ENCODE measurements at places on chromosomes 3 and 15.

DNA sequence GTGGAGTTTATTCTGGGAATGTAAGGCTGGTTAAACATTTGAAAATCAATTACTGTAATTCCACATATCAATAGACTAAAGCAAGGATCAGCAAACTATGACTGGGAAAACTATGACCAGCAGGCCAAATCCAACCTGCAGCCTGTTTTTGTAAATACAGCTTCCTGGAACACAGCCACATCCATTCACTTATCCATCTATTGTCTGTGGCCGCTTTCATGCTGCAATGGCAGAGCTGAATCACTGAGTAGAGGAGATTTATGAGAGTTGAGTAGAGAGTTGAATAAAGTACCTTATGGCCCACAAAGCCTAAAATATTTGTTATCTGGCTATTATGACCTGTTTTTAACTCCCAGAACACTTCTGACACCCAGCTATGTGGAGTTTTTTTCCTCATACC lies 12.2 kb downstream of the MYLK start:
- no peaks in the 10 kb centered on the region for H3K27me3 ChIP-seq
- no peak overlapping the region for H3K27ac ChIP-seq
- no peaks in the 10 kb centered on the region for H3K36me3 ChIP-seq

DNA sequence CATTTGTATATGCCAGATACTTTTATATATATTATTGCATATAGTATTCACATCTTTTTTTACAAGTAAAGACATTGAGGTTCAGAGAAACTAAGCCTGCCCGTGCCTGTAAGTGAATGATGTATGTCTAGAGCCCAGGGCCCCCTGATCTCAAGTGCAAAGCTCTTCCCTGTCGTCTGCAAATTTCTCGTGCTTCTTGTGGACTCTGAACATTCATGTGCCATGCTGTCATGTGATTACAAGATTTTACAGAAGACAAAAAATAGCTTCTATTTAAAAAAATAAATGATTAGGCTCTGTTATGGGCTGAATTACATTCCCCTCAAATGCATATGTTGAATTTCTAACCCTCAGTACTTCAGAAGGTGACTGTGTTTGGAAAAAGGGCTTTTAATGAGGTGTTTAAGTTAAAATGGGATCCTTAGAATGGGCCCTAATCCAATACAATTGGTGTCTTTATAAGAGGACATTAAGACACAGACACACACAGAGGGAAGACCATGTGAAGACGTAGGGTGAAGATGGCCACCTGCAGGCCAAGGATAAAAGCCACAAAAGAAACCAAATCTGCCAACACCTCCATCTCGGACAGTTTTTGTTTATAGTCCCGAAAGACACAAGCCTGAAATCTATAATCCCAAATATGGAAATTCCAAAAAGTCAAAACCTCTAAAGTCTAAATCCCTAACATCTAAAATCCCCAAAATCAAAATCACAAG lies 3.9 kb upstream of the MASP1 start:
- no peak overlapping the region for H3K27ac ChIP-seq
- H3K4me3 ChIP-seq = no peak overlapping the region
- no peak for DNase-seq
- H3K4me1 ChIP-seq = no peaks in the 10 kb centered on the region

DNA sequence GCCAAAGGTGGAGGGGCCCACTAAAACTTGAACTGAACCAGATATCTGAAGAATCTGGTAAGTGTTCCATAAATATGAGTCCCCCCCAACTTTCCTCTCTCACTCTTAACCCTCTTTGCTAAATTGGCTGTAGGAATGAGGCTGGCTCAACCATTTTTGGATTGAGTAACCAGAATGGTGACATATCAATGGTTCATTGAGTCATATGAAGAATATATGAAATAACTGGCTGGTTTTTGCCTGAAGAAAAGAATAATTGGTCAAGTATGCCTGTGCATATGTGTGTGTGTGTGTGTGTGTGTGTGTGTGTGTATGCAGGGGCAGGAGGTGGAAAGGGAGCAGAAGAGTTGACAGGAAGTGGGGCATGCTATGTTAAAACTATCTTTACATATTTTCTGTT lies 472.9 kb upstream of the THBS1 start:
- no peaks in the 10 kb centered on the region for H3K4me1 ChIP-seq
- DNase-seq = no peak
- H3K27me3 ChIP-seq = no peaks in the 10 kb centered on the region
- H3K4me3 ChIP-seq = no peak overlapping the region

DNA sequence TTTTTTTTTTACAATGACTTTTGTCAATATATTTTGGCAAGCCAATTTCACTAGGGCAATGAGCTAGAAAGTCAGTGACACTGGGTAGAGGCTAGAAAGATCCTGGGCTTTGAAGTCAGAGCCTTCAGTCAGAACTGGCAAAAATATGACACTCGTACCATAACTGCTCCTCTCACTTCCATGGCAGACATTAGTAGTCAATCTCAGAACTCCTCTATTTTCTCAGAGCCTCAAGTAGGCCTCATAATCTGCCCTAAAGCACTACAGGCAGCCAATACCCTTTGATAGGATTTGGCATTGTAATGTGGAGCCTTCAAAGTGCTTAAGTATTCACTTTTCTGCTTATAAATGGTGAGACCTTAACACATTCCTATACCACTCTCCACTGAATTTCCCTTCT lies 67.8 kb downstream of the ADAMTS9 start:
- no peak overlapping the region for H3K27ac ChIP-seq
- H3K4me3 ChIP-seq = no peak overlapping the region
- no peaks in the 10 kb centered on the region for H3K27me3 ChIP-seq
- no peak for DNase-seq
- H3K36me3 ChIP-seq = peaks cover 30% of the 10 kb centered on the region

DNA sequence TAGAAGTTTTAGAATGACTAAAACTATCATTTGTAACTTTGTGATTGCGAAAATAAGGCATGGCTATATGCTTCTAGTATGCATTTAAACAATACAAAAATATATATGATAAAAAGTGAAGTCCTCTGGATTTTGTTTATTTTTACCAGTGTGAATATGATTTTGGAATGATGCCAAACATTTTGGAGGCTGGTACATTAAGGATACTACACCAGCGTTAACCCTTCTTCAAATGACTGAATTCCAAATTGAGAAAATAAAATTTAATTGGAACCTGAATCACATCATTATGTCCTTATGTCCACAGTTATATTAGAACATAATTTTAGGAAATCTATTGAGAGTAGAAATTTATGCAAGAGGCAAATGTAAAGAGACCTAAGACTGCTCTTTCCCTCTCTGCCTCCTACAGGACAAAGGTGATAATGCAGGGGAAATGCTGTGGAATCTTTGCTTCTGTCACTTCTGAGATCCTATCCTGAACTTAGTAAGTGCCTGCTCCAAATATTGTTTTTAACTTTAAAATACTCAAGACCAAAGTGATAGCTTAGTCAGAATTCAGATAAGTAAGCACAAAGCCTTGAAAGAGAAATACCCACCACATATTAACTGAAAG lies 121.1 kb upstream of the NANOGP8 start:
- no peak overlapping the region for H3K27ac ChIP-seq
- DNase-seq = no peak
- H3K4me3 ChIP-seq = no peak overlapping the region
- H3K4me1 ChIP-seq = no peaks in the 10 kb centered on the region

DNA sequence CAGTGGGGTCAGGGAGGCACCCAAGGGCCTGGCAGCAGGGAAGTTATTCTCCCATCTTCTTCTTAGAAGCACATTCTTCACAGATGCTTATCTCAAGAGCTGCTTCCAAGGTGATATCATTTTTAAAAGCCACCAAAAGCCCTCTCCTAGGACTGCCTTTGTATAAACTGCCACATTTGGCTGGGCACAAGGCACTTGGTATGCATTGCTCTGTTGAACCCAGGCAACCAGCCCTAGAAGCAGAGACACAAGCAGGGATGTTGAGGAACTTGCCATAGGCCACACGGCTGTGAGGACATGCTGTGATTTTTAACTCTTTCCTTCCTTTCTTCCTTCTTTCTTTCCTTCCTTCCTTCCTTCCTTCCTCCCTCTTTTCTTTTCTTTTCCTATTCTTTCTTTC lies 7.4 kb upstream of the SLC6A1 start:
- no peaks in the 10 kb centered on the region for H3K36me3 ChIP-seq
- no peak overlapping the region for H3K4me3 ChIP-seq
- H3K27me3 ChIP-seq = no peaks in the 10 kb centered on the region
- DNase-seq = no peak
- H3K4me1 ChIP-seq = no peaks in the 10 kb centered on the region
- H3K27ac ChIP-seq = no peak overlapping the region

DNA sequence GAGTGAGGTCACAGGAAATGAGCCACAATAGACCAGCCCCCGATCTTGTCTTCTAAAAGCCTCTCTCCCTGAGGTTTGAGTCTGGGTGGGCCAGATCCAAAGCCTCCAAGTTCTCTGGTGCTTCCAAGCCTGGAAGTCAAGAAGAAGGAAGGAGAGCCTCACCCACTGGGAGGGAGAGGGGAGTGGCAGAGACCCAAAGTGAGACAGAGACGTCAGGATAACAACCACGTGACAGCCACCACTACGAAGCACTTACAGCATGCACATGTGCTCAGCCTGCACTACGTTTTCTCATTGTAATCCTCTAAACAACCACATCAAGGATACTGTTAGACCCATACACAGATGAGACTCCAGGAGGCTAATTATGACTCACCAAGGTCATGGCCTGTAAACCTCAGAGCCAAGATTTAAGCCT lies 197.3 kb upstream of the LINGO1 start:
- DNase-seq = no peak
- H3K27me3 ChIP-seq = no peaks in the 10 kb centered on the region
- no peak overlapping the region for H3K27ac ChIP-seq
- H3K4me3 ChIP-seq = no peak overlapping the region

DNA sequence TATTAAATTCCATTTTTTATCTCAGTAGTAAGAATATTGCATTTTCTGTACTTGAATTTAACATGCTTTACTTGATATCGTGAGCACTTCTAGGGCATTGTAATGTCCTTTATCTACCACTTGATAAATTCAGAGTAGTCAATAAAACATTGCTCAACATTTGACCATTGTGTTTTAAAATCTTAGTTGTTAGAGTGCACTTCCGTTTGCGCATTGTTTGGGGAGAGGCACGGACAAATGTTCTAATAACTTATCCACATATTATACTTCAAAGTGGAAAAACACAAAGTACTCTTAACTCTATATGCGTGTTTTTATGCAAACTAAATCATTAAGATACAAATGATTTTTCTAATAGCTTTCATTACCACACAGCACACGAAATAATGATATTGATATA lies 419 bp downstream of the FAM227B start:
- no peaks in the 10 kb centered on the region for H3K4me1 ChIP-seq
- DNase-seq = no peak
- H3K27me3 ChIP-seq = no peaks in the 10 kb centered on the region
- peak overlapping the region; percentile 69 for H3K4me3 ChIP-seq
- peaks cover under 1% of the 10 kb centered on the region for H3K36me3 ChIP-seq

DNA sequence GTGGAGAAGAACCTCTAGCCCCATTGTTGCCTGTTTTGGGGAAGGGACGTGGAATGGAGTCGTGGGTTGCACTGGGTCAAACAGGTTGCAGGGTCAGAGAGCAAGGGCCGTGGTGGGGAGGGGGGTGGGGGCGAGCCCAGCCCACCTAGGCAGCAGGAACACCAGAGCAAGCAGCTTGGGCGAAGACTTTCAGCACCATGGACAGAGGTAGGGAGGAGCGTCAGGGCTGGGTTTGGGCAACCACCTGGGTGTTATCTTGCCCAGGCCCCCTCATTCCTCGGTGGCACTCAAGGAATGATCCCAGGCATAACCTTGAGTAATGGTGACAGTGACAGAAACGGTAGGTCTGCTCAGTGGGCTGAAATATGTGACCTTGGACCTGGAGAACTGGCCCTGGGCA lies 45.9 kb upstream of the TMEM115 start:
- no peak overlapping the region for H3K4me3 ChIP-seq
- H3K36me3 ChIP-seq = no peaks in the 10 kb centered on the region
- H3K27me3 ChIP-seq = no peaks in the 10 kb centered on the region

GRCh38 chr3:169354774-169355501 lies 308.6 kb downstream of the MECOM start:
- no peaks in the 10 kb centered on the region for H3K36me3 ChIP-seq
- DNase-seq = no peak
- no peaks in the 10 kb centered on the region for H3K4me1 ChIP-seq
- H3K27ac ChIP-seq = no peak overlapping the region

DNA sequence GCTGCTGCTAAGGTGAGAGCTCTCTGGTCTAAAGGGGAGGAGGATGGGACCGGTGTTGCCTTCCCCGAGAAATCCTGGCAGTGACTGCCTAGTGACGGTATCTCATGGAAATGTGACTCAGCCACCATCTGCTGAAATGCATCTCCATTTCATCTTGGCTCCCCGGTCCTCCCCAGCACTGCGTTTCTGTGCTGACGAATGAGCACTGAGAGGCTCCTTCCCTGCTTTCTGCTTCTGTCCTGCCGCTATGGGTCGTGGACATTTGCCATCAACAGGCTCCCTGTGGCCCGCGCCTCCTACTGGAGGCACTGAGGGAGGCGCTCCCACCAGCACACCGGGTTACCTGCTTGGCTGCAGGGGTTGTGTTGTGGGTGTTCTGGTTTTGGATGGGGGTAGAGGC lies 13.5 kb upstream of the SEC13 start:
- H3K4me1 ChIP-seq = no peaks in the 10 kb centered on the region
- H3K36me3 ChIP-seq = no peaks in the 10 kb centered on the region
- H3K4me3 ChIP-seq = no peak overlapping the region
- no peak for DNase-seq
- H3K27me3 ChIP-seq = no peaks in the 10 kb centered on the region

DNA sequence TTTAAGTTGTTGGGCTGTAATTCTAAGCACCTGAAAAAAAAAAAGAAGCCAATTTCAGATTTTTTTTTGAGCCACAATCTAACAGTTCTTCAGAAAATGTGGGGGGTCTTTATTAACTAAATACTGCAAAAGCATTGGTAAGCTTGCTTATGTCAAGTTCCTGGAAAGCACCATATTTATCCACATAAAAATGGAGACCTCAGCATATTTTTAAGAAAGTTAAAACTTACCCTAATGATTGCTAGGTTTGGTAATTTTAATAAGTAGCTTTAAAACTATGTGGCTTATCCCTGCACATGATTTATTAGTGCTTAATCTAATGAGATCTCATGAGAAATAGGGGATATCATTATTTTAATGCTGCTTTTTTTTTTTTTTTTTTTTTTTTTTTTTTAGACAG lies 156.8 kb downstream of the USP13 start:
- no peaks in the 10 kb centered on the region for H3K36me3 ChIP-seq
- H3K4me1 ChIP-seq = no peaks in the 10 kb centered on the region
- H3K27ac ChIP-seq = no peak overlapping the region
- no peaks in the 10 kb centered on the region for H3K27me3 ChIP-seq
- no peak overlapping the region for H3K4me3 ChIP-seq

DNA sequence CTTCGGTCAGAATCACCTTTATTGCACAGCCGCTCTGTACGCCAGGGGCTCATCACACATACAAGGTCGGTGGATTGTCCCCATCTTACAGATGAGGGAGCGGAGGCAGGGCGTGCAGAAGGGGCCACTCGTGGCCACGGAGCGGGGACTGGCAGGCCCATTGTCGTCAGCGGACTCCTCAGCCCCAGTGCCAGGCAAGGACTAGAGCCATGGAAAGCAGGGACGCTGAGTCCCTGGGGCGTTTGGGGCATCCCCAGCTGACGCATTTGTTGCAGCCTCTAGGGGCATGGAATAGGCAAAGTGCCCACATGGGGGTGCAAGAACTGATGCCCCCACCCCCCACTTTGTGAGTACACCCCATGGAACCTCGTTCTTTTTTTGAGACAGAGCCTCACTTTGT lies 29.8 kb upstream of the FURIN start:
- H3K27ac ChIP-seq = no peak overlapping the region
- no peak for DNase-seq

Data from right atrium auricular region (tissue), 2 donors.